Thyroid gland (tissue), 4 donors: ENCODE measurements at places on chromosomes 7 and 10. TPM values are rescaled to one million over a fixed set of nuclear protein-coding genes. Genes with fewer than 3 reads are reported as not detected.

The MDFIC gene
- 55.0 TPM for total RNA-seq

The TRIM50 gene
- 1.5 TPM for total RNA-seq

The ANXA8 gene
- not detected for total RNA-seq

The RHBDD2 gene
- total RNA-seq, result 155 TPM

The ZPBP gene
- 0.89 TPM for total RNA-seq

The NRCAM gene
- 10.1 TPM for total RNA-seq

GRCh38 chr7:128738570-128739047 lies 550 bp upstream of the CALU start:
- peaks cover 23% of the 10 kb centered on the region for H3K4me1 ChIP-seq
- no peaks in the 10 kb centered on the region for H3K36me3 ChIP-seq
- DNase-seq, result no peak
- H3K27ac ChIP-seq, result peak overlapping the region; percentile 42

DNA sequence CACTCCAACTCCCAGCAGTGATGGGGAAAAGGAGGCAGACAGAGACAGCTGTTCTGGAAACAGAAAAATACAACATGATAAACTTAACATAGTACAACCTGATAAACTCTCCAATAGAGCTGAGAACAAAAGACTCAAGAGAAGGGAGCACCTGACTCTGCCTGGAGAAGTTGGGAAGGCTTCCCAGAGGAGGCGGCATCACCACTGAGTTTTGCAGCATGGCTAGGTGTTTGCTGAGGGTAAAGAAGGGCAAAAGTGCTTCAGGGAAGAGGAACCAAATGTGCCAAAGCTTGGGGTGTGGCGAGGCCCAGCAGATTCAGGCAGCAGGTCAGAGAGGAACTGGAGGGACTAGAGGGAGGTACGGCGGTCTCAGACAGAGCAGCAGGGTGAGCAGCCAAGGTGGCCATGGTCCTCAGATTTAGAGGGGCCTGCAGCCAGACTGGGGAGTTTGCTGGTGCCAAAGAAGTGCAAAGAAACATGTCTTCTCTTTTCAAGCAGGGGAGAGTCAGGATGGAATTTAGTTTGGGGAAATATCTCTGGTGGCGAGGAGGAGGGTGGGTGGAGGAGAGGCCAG lies 119.9 kb upstream of the BTBD16 start:
- peaks cover 31% of the 10 kb centered on the region for H3K4me1 ChIP-seq
- no peak overlapping the region for H3K4me3 ChIP-seq
- no peaks in the 10 kb centered on the region for H3K36me3 ChIP-seq
- H3K27me3 ChIP-seq, result no peaks in the 10 kb centered on the region
- DNase-seq, result no peak
- no peak overlapping the region for H3K27ac ChIP-seq

DNA sequence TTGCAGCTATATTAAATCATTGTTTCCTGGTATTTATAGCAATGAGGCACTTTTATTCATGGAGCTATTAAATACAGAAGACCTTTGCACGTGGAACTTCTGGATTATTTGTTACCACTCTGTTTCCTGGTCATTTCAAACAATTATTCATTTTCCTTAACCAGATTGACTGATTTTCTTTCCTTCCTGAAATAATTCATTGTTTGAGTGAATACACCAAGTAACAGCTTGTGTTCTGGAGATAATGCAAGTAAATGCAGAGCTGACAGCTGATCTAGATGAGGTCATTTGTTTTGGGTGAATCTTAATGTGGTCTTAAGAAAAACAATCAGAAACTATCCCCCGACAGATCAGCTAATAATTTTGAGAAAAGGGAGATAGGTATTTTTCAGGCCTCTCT lies 497.7 kb downstream of the KIF20B start:
- no peaks in the 10 kb centered on the region for H3K36me3 ChIP-seq
- no peak overlapping the region for H3K4me3 ChIP-seq
- H3K27me3 ChIP-seq, result no peaks in the 10 kb centered on the region
- no peak overlapping the region for H3K27ac ChIP-seq

GRCh38 chr7:133135451-133135850 lies 53.6 kb upstream of the CHCHD3 start:
- no peak for DNase-seq
- no peaks in the 10 kb centered on the region for H3K4me1 ChIP-seq
- no peaks in the 10 kb centered on the region for H3K36me3 ChIP-seq
- H3K4me3 ChIP-seq, result no peak overlapping the region
- H3K27ac ChIP-seq, result no peak overlapping the region
- H3K27me3 ChIP-seq, result no peaks in the 10 kb centered on the region

GRCh38 chr7:100966542-100967291 lies 2.6 kb upstream of the MUC12 start:
- H3K27ac ChIP-seq, result no peak overlapping the region
- peaks cover 18% of the 10 kb centered on the region for H3K4me1 ChIP-seq
- H3K36me3 ChIP-seq, result no peaks in the 10 kb centered on the region
- DNase-seq, result no peak

DNA sequence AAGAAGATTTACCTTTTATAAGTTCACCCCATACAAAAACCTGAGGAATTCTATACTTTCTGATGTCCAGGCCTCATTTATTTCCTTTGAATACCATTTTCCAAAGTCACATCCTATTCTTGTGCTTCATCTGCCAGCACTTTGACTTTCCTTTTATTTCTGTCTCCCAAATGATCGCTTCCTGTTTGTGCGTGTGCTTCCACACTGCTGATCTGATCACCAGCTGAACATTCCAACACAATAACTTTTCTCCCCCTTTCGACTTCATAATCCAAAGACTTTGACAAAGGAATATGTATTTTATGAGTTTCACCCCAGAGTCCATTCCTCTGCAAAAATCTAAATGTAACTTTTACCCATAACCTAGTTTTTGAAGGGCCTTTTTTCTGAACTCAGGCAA lies 3.1 kb downstream of the ELAPOR2 start:
- H3K4me3 ChIP-seq, result no peak overlapping the region
- peaks cover 3% of the 10 kb centered on the region for H3K4me1 ChIP-seq
- no peak for DNase-seq
- H3K27me3 ChIP-seq, result no peaks in the 10 kb centered on the region

- DNase-seq, result no peak
- no peaks in the 10 kb centered on the region for H3K27me3 ChIP-seq
- H3K27ac ChIP-seq, result no peak overlapping the region
- H3K4me3 ChIP-seq, result no peak overlapping the region
- H3K4me1 ChIP-seq, result no peaks in the 10 kb centered on the region
Observed at GRCh38 chr7:41207141-41207540, 495.7 kb downstream of the INHBA start.

GRCh38 chr7:1563981-1564602 lies 5.7 kb downstream of the PSMG3 start:
- H3K27me3 ChIP-seq, result no peaks in the 10 kb centered on the region
- H3K27ac ChIP-seq, result no peak overlapping the region
- H3K4me1 ChIP-seq, result peaks cover 6% of the 10 kb centered on the region
- no peak for DNase-seq

DNA sequence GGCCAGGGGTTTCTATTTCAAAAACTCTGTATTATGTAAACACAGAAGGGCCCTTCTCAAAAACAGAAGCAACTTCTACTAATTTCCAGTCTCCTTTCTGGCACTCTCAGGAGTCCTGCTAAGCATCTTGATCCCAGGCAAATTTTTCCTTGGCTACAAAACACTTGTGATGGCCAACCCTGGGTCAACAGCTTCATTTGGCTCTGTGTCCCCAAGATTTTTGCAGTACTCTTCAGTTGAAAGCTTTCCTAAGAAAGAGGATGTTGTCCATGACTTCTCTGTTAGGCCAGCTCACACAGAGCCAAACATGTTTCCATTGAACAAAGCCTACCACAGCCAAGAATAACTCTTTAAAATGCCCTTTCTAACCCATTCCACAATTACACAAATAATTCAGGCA lies 99.0 kb upstream of the EGR2 start:
- no peak overlapping the region for H3K4me3 ChIP-seq
- no peaks in the 10 kb centered on the region for H3K4me1 ChIP-seq
- H3K27ac ChIP-seq, result no peak overlapping the region
- H3K36me3 ChIP-seq, result no peaks in the 10 kb centered on the region

GRCh38 chr10:107553470-107553869 lies 389.0 kb upstream of the SORCS1 start:
- H3K27ac ChIP-seq, result no peak overlapping the region
